A549 (cell line): ENCODE measurements at places on chromosomes 5 and 9. TPM values are rescaled to one million over a fixed set of nuclear protein-coding genes. Genes with fewer than 3 reads are reported as not detected.
A peak's percentile ranks its signal among the peaks of the same experiment; 100 is the strongest.

- DNase-seq, result no peak
Observed at GRCh38 chr9:69190086-69190862, 16.2 kb downstream of the TJP2 start.

- no peak for DNase-seq
Observed at GRCh38 chr5:38403877-38404635, 145.7 kb downstream of the EGFLAM start.

DNA sequence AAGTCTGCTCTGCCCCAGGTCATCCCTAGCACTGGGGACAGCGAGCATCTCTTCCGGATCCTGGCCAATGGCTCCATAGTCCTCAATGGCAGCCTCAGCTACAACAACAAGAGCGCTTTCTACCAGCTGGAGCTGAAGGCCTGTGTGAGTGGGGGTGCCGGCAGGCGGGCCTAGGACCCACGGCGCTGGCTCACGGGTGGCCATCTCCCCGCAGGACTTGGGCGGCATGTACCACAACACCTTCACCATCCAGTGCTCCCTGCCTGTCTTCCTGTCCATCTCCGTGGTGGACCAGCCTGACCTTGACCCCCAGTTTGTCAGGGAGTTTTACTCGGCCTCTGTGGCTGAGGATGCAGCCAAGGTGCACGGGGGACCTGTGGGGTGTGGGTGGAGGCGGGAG, 25.9 kb downstream of the CDHR2 start:
- DNase-seq, result no peak

DNA sequence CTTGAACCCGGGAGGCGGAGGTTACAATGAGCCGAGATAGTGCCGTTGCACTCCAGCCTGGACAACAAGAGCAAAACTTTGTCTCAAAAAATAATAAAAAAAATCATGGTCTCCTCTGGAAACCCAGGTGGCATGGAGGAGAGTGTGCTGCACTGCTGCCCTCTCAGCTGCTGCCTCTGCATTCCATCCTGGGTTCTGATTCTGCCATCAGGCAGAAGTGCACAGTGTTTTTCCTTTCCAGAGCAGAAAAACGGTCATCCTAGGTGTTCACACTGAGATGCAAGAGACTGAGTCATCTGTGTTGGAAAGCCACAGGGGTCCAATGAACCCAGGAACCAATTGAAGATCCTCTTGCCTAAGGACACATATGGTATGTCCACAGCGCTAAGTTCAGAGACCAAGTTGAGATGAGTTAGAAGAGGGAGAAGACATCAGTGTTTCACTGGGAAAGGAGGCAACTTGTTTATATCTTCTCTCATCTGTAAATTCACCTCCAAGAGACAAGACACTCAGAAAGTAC, 88.8 kb upstream of the DMRT1 start:
- DNase-seq, result no peak

DNA sequence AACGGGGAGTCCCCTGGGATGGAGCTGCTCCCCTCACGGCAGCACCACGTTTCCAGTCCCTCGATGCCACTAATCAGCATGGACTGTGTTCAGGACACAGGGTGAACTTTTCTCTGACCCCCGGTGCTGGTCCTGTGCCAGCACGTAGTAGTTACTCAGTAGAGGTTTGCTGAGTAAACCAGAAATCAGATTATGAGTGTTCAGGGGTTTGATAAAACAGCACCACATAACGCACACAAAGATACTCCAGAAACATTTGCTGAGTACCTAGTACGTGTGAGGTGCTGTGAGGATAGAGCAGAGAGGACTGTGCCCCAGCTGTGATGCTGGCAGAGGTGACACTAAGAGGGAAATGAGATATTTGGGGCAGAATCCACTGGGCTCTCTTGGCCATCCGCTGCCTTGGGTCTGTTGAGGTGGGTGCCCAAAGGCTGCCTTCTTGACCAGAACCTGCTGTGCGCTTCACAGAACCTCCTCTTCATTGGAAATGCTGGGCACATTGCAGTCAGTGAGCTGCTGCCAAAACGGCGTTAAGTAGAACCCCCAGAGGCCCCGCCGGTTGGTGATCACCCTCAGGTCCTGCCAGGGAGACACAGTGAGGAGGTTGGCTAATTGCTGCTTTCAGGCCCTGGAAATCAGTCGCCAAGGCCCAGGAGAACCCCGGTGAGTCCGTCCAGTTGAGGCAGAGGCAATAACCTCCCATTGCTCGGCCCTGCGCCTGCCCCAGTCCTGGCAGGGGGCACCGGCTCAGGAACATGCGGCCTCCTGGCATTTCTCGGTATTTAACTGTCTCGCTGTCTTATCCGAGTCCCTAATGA, 49.4 kb downstream of the NEURL1B start:
- no peak for DNase-seq

GRCh38 chr5:149608936-149609545, 27.7 kb downstream of the ARHGEF37 start:
- DNase-seq, result no peak

GRCh38 chr5:142605611-142606010, 80.3 kb downstream of the FGF1 start:
- DNase-seq, result no peak

DNA sequence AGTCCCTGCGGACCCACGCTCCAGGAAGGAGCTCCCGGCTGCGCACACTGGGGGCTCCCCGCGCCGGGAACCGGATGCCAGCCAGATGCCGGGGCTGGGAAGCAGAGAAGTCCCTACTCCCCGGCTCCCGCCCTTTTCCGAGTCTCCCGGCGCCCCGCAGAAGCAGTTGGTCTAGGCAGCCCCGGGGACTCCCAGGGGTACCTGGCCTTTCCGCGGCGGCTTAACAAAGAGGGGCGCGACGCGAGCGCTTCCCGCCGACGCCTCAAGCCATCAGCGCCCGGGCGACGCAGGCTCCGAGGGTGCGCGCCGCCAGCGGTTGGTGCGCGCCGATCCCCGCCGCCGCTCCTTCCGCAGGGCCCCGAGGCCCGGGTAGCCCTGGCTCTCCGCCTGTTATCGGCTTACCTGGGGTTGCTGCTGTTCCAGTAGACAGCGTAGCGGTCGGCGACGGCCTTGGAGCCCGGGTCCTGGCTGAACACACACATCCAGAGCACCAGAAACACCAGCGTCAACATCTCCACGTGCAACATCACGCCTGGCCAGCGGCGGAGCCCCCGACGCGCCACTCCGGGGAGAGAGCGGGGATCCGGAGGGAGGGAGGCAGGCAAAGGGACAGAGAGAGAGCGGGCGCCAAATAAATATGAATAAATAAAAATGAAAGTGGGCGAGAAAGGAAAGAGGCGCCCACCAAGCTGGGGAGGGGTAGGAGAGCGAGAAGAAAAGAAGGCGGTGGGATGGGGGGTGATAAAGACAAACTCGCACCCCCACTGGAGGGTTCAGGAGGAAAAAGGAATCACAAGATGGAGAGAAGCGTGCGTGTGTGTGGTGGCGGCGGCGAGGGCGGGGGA, 428 bp downstream of the EFNA5 start:
- peak; percentile 34 for DNase-seq

- peak; percentile 13 for DNase-seq
Observed at GRCh38 chr9:77865385-77866047, 166.1 kb downstream of the GNAQ start.

GRCh38 chr5:10366310-10367272, 13.1 kb downstream of the MARCHF6 start:
- no peak for DNase-seq

DNA sequence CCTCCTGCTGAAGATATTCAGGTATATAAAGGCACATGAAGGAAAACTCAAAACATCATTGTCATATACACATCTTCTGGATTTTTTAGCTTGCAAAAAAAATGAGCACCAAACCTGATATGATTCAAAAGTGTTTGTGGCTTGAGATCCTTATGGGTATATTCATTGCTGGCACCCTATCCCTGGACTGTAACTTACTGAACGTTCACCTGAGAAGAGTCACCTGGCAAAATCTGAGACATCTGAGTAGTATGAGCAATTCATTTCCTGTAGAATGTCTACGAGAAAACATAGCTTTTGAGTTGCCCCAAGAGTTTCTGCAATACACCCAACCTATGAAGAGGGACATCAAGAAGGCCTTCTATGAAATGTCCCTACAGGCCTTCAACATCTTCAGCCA, at the start of gene IFNK:
Gene IFNK (plus strand): TSS at position 55 of the 400 bp plus-strand sequence. CDS start 47 bp downstream, at position 102.
- no peak for DNase-seq

DNA sequence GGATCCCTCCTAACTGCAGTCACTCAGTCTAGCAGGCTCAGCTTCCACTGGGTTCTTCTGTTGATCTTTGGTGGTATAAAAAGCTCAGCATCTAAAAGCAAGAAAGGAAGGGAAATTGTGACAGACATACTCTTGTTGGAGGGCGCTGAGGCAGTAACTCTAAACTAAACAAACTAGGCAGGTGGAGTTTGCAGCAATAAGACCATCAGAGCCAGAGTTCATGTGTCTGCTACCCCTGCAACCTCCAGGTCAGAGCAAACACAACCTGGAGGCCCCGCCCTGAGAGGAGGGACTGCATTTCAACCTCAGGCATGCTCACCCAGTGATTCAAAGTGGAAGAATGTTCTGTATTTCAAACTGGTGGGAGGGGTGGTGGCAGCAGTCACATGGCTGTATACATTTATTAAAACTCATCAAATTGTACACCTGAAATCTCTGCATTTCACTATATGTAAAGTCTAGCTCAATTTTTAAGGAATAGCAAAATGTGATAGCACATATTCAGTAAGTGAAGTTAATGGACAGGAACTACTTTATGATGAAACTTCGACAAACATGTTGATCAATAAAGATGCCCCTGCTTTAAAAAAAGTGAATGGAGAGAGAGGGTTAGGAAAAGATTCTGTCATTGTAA, 7.1 kb downstream of the ACTL7A start:
- DNase-seq, result peak; percentile 42

- no peak for DNase-seq
Observed at GRCh38 chr5:171706736-171707441, 78.7 kb upstream of the SMIM23 start.

GRCh38 chr9:20552874-20553557, 69.3 kb downstream of the MLLT3 start:
- DNase-seq, result no peak

GRCh38 chr5:37668524-37669047, 171.3 kb downstream of the GDNF start:
- peak; percentile 64 for DNase-seq

- DNase-seq, result no peak
Observed at GRCh38 chr5:155651-156410, 35.5 kb upstream of the LRRC14B start.

EIF4E1B gene
- polyA plus RNA-seq, result not detected in 3 replicates

THBS4 gene
- polyA plus RNA-seq, result 0.16 to 0.54 TPM (median 0.41 TPM) in 3 replicates

NFIL3 gene
- polyA plus RNA-seq, result 9.2 to 10.7 TPM (median 10.5 TPM) in 3 replicates

SLC6A18 gene
- polyA plus RNA-seq, result not detected in 3 replicates

EPB41L4B gene
- 7.9 to 8.0 TPM (median 7.9 TPM) in 3 replicates for polyA plus RNA-seq

SMIM27 gene
- 21.1 to 22.9 TPM (median 21.7 TPM) in 3 replicates for polyA plus RNA-seq

CYLC2 gene
- not detected in 3 replicates for polyA plus RNA-seq

PRUNE2 gene
- polyA plus RNA-seq, result 0.04 TPM in 1 of 3 replicates, not detected in the others
